ENCODE measurements at places on chromosomes 4 and X. TPM values are rescaled to one million over a fixed set of nuclear protein-coding genes. Genes with fewer than 3 reads are reported as not detected.

GYPB gene
- total RNA-seq: not detected

EDA gene
- 3.0 TPM for total RNA-seq

HTN3 gene
- total RNA-seq: not detected

MTCP1 gene
- 15.4 TPM for total RNA-seq

TBC1D9 gene
- 36.4 TPM for total RNA-seq

ZNF827 gene
- 49.2 TPM for total RNA-seq

FAM114A1 gene
- 31.2 TPM for total RNA-seq

ASB12 gene
- total RNA-seq: 0.22 TPM

CXCL1 gene
- 2.7 TPM for total RNA-seq

PASD1 gene
- total RNA-seq: not detected

PDCL2 gene
- total RNA-seq: not detected
